Glutamatergic neuron (in vitro differentiated cells): ENCODE measurements at places on chromosomes 1 and 21.

DNA sequence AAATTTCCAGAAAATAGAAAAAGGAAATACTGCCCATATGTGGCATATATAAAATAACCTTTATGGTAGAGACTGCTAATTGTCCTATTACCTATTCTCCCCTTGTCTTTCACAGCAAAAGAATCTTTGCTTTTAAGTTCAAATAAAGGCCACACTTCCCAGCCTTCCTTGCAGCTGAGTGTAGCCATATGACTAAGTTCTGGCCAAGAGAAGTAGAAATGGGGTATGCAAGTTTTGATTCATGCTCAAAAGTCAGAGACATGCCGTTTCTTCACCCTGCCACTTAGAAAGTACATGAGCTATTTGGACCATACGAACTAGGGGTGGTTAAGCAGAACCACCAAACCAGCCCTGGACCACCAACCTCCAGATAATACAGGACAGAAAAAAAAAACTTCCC, 18.3 kb upstream of the S100A2 start:
- DNase-seq: no peak

DNA sequence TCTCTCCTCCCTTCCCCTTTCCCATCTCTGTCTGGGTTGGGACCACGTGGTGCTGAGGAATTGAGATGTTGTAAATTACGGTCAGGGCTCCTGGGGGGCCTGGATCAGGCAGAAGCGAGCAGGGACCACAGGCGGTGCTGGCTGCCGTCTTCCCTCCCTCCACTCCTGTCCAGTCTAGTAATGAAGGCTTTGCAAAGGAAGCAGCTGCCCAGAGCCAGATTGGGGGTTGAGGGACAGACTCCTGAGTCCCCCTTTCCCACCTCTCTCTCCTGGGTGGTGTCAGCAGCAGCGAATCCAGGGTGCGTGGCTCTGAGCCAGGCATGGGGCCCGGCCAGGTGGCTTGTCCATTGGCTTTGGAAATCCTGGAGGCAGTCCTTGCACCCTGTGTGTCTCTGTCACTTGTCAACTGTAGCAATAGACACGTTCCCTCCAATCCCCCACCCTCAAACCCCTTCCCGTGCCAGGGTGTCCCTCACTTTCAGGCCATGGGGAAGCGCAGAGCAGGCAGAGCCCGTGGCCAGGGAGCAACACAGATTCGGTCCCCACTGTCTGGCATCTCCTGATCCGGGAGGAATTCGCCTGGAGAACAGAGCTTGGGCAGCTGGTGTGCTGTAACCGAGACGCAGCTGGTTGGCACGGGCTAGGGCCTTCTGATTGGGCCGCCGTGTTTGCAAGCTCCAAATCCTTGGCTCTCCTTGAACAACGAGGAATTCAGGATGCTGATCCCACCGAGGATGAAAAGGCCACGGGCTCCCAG, 64.8 kb upstream of the WNT4 start:
- DNase-seq: peak; percentile 30

- no peak for DNase-seq
Observed at GRCh38 chr1:53037159-53037558, 24.9 kb upstream of the PODN start.

GRCh38 chr1:196997423-196997822, 20.1 kb downstream of the CFHR5 start:
- DNase-seq: no peak

GRCh38 chr1:47407481-47407880, 8.6 kb upstream of the FOXE3 start:
- no peak for DNase-seq

DNA sequence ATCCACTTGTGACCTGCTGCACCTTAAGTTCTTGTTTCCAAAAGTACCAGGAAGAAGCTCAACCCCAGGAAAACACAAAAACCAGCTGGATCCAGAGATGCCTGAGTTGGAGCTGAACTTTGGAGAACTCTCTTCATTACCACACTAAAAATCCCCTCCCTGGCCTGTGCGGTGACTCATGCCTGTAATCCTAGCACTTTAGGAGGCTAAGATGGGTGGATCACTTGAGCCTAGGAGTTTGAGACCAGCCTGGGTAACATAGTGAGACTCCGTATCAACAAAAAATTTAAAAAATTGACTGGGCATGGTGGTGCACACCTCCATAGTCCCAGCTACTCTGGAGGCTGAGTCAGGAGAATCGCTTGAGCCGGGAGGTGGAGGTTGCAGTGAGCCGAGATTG, 6.2 kb downstream of the MAP1LC3C start:
- DNase-seq: no peak

DNA sequence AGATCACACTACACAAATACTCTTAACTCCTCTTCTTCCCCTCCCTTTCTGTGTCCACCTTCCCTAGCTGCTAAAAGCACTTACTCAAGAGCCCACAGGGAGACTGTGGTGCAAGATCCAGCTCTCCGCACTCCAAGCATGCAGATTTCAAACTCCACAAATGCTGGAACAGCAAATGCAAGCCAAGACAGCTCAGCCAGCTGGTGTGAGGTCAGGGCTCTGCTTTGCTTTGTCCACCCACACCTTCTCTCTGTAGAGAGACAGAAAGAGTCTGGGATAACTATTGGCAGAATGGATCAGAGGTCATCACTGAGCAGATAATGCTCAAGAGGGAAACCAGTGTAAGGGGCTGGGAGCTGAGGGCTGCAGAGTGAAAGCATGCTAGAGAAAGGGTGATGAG, 45.2 kb upstream of the DPT start:
- no peak for DNase-seq
